ENCODE measurements at places on chromosomes 2 and 18. TPM values are rescaled to one million over a fixed set of nuclear protein-coding genes. Genes with fewer than 3 reads are reported as not detected.

The TEKT4 gene
- total RNA-seq, result not detected

The FANCL gene
- total RNA-seq, result 10.3 TPM

The DSG4 gene
- not detected for total RNA-seq

The RAMP1 gene
- not detected for total RNA-seq

The MAP3K19 gene
- not detected for total RNA-seq

The MAL gene
- total RNA-seq, result not detected

The LHCGR gene
- not detected for total RNA-seq

The ANTXR1 gene
- total RNA-seq, result 29.5 TPM

The PHLPP1 gene
- 10.2 TPM for total RNA-seq

The FBXO41 gene
- 1.8 TPM for total RNA-seq
